Caki2 (cell line): ENCODE measurements at places on chromosomes 11 and 22.

DNA sequence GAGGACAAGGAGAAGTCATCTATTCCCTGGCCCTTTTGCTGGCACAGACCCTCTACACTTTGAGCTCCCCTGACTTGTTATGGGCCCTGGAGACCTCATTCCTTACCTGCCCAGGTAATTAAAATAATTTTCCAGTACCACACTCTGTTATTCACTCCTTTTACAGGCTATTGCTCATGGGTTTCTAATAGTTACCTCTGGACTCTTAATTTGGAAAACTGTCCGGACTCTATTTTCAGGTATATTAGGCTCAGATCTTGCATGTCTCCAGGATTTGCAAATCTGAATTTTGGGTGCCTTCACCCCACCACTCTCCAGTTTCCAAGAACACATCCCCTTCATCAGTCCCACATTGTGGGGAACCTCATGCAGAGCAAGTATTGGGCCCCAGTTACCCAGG lies 186.8 kb upstream of the SESN3 start:
- DNase-seq, result no peak

- DNase-seq, result no peak
Measured at GRCh38 chr22:31995046-31995445, 48.0 kb upstream of the SLC5A1 start.

DNA sequence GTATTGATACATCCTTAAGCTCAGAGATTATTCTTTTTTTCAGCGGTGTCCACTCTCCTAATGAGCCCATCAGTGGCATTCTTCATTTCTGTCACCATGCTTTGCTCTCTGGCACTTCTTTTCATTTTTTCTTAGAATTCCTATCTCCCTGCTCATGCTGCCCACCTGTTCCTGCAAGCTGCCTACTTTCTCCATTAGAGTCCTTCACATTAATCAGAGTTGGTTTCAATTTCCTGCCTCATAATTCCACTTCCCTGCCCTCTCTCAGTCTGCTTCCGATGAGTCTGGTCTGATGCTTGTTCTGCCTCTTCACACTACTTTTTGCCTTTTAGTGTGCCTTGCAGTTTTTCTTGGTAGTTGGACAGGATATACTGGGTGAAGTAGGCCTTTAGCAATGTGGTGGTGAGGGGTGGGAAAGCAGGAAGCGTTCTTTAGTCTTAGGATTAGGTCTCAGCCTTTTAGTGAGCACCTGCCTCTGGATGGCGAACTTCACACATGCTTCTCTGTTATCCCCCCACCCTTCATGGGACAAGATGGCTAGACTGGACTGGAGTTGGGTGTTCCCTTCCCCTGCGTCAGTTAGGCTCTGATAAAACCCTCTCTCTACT lies 53.6 kb downstream of the CECR2 start:
- DNase-seq, result no peak

- DNase-seq, result no peak
Measured at GRCh38 chr22:21826204-21826603, 41.2 kb downstream of the MAPK1 start.

GRCh38 chr11:62958547-62959421 lies 26.0 kb downstream of the SLC22A6 start:
- DNase-seq, result no peak

- DNase-seq, result no peak
Measured at GRCh38 chr11:77442394-77443053, 31.4 kb downstream of the PAK1 start.

- DNase-seq, result no peak
Measured at GRCh38 chr11:121104312-121104762, 3.3 kb downstream of the TECTA start.
